HT-29 (cell line): ENCODE measurements at places on chromosomes 7 and 10.

GRCh38 chr7:484356-485101, 35.1 kb downstream of the PDGFA start:
- DNase-seq, result no peak

DNA sequence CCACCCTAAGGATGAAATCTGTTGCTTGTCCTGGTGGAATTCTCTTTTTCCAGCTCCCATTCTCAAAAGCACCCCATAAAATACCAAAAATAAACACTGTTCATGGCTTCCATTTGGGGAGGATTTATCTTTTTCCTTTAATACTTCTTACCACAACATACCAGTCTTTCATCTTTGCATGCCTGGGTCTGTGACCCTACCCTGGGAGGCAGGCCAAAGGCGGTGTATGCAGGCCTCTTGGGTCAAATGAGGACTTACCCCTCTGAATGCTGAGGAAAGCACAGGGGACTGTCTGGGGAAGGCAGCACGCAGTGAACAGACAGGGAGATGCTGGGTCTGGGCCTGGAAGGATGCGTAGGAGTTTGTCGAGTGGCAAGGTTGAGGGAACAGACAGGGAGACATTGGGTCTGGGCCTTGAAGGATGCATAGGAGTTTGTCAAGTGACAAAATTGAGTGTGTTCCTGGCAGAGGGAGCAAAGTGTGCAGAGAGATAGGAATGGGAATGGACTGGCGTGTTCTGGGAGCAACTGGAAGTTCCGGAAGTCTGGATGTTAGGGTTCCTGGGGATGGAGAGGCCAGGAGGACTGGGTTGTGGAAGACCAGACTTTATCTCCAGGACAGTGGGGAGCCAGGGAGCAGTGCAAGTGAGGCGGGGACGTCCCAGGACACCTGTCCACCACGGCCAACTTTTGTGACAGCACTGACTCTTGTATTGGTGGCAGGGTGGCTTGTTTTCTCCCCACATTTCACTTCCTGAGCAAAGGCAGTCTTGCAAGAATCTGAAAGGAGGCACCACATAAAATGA, 40.8 kb downstream of the MYL10 start:
- DNase-seq, result no peak

GRCh38 chr10:133009218-133009950, 67.0 kb upstream of the CFAP46 start:
- DNase-seq, result peak; percentile 33

GRCh38 chr7:97313900-97314299, 196.4 kb downstream of the SDHAF3 start:
- no peak for DNase-seq

DNA sequence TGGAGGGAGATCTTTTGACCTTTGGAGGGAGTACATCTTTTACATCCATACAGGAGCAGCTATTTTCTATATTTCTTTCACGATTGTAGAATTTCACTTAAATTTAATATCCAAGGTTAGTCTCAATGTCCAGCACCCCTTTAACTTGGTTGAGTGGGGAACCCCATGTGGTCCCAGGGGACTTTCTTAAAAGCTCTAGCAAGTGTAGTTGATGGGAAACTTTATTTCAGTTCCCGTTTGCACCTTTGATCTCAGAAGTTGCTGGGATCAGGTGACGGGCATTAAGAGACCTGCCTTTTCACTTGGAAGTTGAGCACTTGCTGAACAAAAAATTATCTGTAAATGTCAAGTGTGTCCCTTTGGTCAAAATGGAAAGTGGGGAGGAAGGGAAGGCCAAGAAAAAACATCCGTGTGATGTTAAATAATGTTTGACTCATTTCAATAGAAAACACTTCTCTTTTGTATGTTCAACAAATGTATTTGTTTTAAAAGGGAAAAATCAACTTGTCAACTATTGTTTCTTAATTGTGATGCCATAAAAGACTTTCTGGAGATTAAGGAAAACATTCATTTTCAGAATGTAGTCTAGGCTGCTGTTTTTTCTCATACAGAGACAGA, 370.1 kb upstream of the GALNT17 start:
- no peak for DNase-seq
